ENCODE measurements at places on chromosomes 4 and X. TPM values are rescaled to one million over a fixed set of nuclear protein-coding genes. Genes with fewer than 3 reads are reported as not detected.

Gene AVPR2
- not detected for total RNA-seq

Gene PNMA3
- not detected for total RNA-seq

Gene CHRDL1
- not detected for total RNA-seq

Gene MAGEA4
- total RNA-seq, result not detected

Gene FAM114A1
- 87.0 TPM for total RNA-seq

Data from HepG2 (cell line).